ENCODE measurements at places on chromosomes 3 and 15.

DNA sequence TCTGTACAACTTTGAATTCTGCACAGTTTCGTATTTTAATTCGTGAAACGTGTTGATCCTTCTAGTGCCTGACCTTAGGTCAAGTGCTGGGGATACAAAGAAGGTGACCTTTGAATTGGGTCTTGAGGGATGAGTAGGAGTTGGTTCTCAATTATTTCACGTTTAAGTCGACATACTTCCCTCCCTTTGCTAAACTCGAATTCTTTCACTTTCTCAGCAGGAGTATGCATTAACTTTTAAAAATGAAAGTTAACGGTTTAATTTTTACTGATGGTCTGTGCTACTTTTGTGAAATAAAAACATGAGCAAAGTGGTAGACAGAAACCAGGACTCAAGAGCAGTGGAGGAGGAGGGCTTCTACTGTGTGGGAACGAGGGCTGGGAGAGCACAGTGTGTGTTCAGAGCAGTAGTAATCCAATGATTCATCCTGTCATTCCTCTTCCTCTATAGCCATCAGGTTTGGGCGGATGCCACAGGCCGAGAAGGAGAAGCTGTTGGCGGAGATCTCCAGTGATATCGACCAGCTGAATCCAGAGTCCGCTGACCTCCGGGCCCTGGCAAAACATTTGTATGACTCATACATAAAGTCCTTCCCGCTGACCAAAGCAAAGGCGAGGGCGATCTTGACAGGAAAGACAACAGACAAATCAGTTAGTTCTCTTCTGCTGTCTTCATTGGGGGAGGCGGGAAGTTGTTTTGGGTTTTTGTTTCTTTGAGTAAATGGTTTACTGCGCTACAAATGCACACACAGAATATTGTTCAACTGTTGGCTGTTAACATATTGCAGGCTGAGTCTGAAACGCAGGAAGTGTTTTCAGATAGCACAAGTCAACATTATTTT is 78.6 kb upstream of the TSEN2 start:
- DNase-seq: peak; percentile 84

GRCh38 chr3:29655015-29655747 is 374.3 kb downstream of the RBMS3 start:
- DNase-seq: no peak

DNA sequence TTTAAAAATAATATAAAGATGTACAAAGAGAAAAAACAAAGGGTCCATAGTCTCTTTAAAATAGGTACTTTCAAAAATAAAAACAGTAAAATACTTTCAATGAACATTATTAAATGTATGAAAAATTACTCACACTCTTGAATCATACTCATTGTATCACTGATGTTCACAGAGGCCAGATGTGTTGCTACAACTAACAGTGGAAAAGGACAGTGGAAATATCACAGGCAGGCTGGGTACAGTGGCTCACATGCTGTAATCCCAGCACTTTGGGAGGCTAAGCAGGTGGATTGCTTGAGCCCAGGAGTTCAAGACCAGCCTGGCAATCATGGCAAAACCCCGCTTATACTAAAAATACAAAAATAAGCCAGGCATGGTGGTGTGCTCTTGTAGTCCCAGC is 26.8 kb downstream of the NPHP3 start:
- no peak for DNase-seq

GRCh38 chr3:102980355-102980696 is 545.5 kb downstream of the ZPLD1 start:
- DNase-seq: no peak

GRCh38 chr3:183283886-183284285 is 30.8 kb downstream of the B3GNT5 start:
- no peak for DNase-seq
